ENCODE measurements at places on chromosomes 1 and 21.

GRCh38 chr1:41364442-41365319 is 3.4 kb downstream of the FOXO6 start:
- no peak for DNase-seq

DNA sequence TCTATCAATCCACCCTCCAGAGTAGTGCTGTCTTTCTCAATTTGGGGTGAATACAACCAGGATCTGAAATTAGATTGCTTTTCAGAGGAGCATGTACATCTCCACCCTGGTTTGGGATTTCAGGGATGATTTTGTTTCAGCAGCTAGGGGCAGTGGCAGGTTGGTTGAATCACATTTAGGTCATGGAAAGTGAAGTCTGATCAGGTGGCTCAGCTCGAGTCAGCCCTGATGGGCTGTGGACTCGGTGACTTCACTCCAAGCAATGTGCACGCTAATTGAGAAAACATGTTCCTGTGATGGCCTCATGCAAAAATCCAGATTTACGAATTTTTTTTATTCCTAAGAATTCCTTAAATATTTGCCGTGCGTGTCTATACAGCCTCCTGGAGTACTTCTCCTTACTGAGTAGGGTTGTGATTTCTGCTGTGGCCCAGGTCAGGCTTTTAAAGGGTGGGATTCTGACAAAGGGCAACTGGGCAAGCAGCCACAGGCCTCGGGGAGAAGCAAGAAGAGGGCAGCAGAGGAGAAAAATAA is 7.5 kb downstream of the NGF start:
- DNase-seq = no peak

- DNase-seq = no peak
Observed at GRCh38 chr1:198455966-198456365, 84.5 kb downstream of the ATP6V1G3 start.

- peak; percentile 33 for DNase-seq
Observed at GRCh38 chr1:2199042-2199810, 4.7 kb upstream of the FAAP20 start.

DNA sequence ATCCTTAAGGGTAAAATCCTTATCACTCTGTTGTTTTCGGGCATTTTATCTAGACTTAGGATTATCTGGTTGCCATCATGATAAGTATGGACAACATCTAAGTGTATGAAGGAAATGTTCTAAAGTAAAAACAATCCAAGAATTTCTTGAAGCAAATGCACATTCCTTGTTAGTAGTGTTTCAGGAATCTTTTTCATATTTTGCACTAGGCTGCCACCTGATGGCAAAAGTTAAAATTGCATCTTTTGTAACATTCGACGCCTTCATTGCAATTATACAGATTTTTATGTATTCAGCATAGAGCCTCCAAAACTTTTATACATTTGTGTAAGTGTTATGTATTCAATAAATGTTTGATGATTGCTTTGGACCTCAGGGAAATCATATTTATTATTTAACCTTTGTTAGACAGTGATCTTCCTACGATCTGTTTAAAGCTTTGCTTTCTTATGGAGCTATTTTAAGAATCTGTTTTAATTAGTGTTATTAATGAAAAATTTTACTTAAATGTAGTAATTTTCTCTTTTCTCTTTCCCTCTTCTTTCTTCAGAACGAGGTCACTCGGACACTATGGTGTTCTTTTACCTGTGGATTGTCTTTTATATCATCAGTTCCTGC is 49.4 kb upstream of the KIAA1614 start:
- no peak for DNase-seq

DNA sequence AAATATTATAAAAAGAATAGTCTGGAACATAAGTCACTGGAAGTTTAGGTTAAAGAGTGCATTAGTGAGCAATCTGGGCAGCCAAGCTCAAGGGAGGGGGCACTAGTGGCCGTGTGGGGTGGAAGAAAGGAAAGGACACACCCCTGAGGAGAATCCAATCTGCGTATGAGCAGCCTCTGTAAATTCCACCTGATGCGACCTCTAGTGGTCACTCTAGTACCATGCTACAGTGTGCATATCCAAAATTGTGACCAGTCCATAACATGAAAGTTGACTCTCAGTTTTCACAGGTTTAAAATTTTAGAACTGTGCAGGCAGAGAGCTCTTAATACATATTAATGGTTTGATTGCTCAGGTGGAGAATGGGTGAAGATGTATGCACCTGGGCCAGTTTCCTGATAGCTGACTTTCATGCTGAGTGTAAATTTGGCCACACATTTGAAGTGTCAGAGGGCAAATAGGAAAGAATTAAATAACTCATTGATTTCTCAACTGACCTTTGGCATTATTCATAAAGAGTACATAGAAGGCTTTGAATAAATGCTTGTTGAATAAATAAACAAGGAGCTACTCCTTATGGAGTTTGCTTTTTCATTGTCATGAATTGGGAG is 105.9 kb upstream of the C21orf91 start:
- peak; percentile 44 for DNase-seq

- DNase-seq = no peak
Observed at GRCh38 chr21:35171385-35171784, 122.3 kb upstream of the RUNX1 start.

DNA sequence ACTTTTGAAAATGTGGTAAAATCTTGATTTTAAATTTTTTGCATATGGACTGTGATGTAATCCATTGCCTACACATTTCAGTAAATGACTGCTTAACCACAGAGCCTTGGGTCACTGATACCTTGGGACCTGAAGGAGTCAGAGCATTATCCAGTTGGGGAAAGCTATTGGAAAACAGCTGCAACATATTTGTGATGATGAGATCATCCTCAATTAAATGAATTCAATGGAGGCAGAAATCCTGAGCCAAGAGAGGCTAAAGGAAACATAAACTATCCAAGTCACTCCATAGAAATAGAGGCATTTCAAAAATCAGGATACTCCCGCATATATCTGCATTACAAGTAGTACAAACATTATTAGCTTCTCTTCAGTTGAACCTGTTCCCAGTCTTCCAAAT is 99.8 kb upstream of the PRMT6 start:
- no peak for DNase-seq

GRCh38 chr1:224592636-224593582 is 23.2 kb upstream of the CNIH3 start:
- no peak for DNase-seq

DNA sequence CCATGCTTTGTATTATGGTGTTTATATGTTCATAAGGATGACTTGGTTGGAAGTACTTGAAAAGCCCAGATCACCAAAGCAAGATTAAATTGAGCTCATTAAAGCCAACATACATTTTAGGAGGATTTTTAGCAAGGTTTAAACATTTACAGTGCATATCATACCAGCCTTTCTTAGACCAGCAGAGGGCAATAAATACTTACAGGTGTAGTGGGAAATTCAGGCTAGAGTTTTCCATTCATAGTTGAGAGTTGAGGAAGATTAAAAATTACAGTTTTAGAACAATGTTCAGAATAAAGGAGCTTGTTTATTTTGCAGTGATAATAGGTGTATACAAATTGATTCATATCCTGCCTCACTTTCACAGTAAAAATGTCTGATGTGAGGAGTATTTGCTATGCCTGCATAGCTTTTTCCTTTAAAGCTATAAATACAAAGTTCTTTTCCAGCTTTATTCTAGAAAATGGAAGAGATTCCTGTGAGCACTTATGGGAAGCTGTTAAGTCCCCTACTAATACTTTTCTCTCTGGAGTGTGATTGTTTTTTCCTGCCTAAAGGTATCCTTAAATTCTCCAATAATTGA is 35.3 kb downstream of the DTL start:
- no peak for DNase-seq

DNA sequence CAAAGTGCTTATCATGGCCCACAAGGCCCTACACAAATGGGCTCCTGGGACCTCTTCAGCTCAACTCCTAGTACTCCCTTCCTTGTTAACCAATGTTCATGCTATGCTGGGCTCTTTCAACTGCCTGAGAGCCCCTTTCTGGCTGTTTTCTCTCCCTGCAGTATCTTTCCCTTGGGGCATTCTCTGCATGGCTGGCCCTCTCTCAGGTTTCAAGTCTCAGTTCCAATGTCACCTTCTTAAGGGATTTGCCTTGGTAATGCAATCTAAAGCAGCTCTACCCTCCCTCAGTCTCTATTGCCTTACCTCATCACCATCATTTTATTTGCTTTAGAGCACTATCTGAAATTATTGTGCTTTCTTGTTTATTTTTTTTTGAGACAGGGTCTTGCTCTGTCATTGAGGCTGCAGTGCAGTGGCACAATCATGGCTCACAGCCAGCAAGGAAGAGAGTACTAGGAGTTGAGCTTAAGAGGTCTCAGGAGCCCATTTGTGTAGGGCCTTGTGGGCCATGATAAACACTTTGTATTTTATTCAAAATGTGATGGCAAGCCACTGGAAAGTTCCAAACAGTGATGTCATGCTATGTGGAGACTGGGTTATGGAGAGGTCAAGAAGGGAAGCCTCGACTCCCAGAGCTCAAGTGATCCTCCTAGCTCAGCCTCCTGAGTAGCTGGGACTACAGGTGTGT is 63.4 kb upstream of the SRSF10 start:
- peak; percentile 68 for DNase-seq

GRCh38 chr1:55326496-55327243 is 111.5 kb upstream of the USP24 start:
- no peak for DNase-seq

- DNase-seq = no peak
Observed at GRCh38 chr1:184292101-184292500, 94.7 kb upstream of the C1orf21 start.

DNA sequence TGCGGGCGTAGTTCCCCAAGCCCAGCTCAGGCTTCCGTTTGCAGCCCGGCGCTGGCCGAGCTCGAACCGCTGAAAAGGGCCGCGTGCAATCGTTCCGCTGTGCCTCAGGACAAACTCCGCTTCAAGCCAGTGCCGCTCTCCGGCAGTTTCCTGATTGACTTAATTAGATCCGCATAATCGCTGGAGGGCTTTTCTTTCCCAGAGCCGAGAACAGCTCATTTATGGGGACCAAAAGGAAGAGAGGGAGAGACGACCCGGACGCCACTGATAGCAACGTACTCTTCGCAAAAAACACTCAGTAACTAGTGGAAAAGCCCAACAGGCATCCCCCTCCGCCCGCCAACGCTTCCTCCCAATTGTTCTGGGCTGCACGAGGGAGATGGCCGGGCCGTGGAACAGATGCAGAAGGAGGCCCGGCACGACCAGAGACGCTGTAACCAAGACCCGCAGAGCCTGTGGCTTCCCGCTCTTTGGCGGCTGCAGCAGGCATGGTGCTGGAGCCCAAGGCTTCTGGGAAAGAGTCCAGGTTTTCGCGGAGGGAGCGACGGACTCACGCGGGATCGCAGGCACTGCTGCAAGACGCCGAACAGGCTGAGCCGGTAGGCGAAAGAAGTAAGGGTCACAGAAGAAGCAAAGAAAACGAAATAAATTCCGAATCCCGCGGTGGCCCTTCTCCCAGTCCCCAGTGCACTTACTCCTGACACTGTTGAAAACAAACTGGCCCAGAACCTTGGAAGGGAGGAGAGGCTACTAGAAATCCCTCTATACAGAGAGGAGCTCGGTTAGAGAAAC is 3.6 kb upstream of the FOXD2 start:
- no peak for DNase-seq

- no peak for DNase-seq
Observed at GRCh38 chr1:25541889-25542658, 1.3 kb upstream of the LDLRAP1 start.

- no peak for DNase-seq
Observed at GRCh38 chr1:228850141-228851100, 115.1 kb downstream of the RHOU start.

DNA sequence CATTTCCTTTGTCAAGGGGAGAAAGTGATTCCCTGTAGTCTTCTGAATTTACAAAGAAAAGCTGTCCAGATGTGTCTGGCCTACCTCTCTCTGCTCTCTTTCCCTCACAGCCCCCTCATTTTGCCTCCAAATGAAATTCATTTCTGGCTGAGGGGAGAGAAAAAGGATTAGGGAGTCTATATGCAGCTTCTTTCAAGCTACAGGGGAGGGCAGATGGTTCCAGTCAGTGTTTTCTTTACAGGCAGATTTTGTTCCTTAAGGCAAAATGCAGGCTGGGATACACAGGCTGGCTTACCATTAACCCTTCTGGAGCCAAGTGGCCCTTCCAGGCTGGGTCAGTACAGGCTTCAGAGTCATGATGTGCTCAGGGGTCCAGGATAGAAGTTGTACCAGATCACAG is 198.1 kb upstream of the USP24 start:
- no peak for DNase-seq
